ENCODE measurements at places on chromosomes 1 and 21.

DNA sequence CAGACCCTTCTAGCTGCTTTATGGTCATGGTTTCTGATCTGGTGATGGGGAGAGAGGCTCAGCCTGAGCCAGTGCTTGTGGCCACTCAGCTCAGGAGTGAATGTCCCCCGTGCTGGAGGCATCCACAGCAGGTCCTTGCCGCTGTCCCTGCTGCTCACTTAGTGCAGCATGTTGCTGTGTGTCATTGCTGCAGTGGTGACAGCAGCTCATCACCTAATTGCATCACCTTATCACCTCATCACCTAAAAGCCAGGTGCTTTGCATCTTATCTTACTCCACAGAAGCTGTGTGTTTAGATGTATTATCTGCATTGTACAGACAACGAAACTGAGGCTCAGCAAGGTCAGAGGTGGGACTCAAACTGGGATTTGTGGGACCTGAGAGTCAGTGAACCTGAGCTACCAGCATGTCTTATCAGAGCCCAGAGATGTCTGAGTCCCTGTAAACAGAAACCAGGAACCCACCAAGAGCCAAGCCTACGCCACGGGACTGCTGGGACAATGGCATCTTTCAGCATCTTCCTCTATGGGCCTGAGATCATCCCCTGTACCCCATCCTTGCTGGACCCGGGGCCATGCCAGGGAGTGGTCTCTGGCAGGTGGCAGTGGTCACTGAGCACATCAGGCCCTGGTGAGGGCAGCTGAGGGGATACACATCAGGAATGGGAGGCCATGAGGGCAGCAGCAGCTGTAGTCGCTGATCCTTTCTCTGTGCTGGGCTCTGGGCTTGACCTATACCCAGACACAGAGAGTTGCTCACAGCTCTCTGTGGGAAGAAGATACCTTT lies 6.5 kb downstream of the PODN start:
- H3K4me1 ChIP-seq: peaks cover under 1% of the 10 kb centered on the region
- no peak overlapping the region for H3K27ac ChIP-seq
- DNase-seq: no peak
- peaks cover 23% of the 10 kb centered on the region for H3K27me3 ChIP-seq
- no peak overlapping the region for H3K4me3 ChIP-seq
- no peaks in the 10 kb centered on the region for H3K36me3 ChIP-seq

- no peak for DNase-seq
- H3K4me3 ChIP-seq: no peak overlapping the region
- peaks cover 9% of the 10 kb centered on the region for H3K36me3 ChIP-seq
- H3K4me1 ChIP-seq: peaks cover 2% of the 10 kb centered on the region
Measured at GRCh38 chr1:243490748-243491686, 235.2 kb downstream of the SDCCAG8 start.

GRCh38 chr21:14877581-14878228 lies 187.1 kb downstream of the NRIP1 start:
- H3K36me3 ChIP-seq: peaks cover 4% of the 10 kb centered on the region
- no peak overlapping the region for H3K4me3 ChIP-seq
- peaks cover 67% of the 10 kb centered on the region for H3K4me1 ChIP-seq
- no peak for DNase-seq

GRCh38 chr1:14263671-14264070 lies 334.8 kb upstream of the KAZN start:
- no peak overlapping the region for H3K27ac ChIP-seq
- peaks cover 39% of the 10 kb centered on the region for H3K27me3 ChIP-seq
- DNase-seq: no peak
- peaks cover 8% of the 10 kb centered on the region for H3K4me1 ChIP-seq
- no peaks in the 10 kb centered on the region for H3K36me3 ChIP-seq

DNA sequence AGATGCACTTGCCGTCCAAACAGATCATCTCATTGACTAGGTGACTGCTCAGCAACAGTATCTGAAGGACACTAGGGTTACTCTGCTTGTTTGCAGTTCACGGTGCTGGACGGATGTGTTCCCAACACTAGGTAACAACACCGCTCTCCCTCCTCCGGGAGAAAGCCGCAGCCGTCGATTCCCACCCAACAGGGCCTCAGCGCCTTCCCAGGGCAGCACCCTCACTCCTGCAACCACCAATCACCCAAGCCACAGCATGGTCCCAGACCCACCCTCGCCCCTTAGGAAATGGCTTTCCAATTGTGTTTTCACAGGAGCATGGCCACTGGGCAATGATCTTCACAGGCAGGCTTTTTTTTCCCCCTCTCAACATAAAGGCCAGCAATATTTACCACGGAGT lies 779 bp downstream of the TLR5 start:
- no peak overlapping the region for H3K27ac ChIP-seq
- no peaks in the 10 kb centered on the region for H3K36me3 ChIP-seq
- peaks cover 26% of the 10 kb centered on the region for H3K4me1 ChIP-seq

- peaks cover 75% of the 10 kb centered on the region for H3K27me3 ChIP-seq
- H3K4me1 ChIP-seq: peaks cover 19% of the 10 kb centered on the region
- H3K27ac ChIP-seq: no peak overlapping the region
- DNase-seq: no peak
- no peaks in the 10 kb centered on the region for H3K36me3 ChIP-seq
- H3K4me3 ChIP-seq: no peak overlapping the region
Measured at GRCh38 chr1:214076708-214077065, 88.9 kb downstream of the PROX1 start.

DNA sequence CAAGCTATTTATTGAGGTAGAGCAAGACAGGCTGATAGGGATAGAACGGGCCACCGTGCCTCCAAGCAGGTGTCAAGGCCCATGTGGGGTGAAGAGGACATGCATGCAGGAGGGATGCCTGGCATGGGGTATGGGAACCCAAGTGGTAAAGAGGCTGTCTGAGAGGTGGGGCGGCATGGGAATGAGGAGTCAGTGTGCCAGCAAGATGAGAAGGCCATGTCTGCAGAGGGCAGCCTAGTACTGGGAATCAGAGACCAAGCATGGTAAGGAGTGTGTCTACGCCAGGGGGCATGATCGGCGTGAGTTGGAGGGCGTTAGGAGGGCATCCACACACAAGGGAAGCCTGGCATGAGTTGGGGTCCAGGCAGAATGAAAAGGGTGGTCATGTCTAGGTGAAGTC lies 303.7 kb upstream of the PLD5 start:
- no peak overlapping the region for H3K4me3 ChIP-seq
- H3K27ac ChIP-seq: no peak overlapping the region
- no peaks in the 10 kb centered on the region for H3K36me3 ChIP-seq
- H3K27me3 ChIP-seq: no peaks in the 10 kb centered on the region
- peaks cover 12% of the 10 kb centered on the region for H3K4me1 ChIP-seq

DNA sequence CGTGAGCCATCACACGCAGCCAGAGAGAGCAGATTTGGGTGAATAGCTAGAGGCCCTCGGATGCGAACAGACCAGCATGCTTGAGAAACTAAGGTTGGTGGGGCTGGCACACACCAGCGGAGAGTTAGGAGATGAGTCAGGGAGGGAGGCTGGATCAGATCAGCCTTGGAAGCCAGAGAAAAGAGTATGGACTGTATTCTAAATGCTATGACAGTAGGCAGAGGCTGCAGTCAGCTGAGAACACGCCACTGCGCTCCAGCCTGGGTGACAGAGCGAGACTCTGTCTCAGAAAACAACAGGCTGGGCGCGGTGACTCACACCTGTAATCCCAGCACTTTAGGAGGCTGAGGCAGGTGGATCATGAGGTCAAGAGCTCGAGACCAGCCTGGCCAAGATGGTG lies 4.0 kb upstream of the PLEKHM2 start:
- no peak overlapping the region for H3K27ac ChIP-seq
- DNase-seq: no peak
- no peak overlapping the region for H3K4me3 ChIP-seq
- peaks cover 2% of the 10 kb centered on the region for H3K36me3 ChIP-seq
- H3K4me1 ChIP-seq: peaks cover 15% of the 10 kb centered on the region

DNA sequence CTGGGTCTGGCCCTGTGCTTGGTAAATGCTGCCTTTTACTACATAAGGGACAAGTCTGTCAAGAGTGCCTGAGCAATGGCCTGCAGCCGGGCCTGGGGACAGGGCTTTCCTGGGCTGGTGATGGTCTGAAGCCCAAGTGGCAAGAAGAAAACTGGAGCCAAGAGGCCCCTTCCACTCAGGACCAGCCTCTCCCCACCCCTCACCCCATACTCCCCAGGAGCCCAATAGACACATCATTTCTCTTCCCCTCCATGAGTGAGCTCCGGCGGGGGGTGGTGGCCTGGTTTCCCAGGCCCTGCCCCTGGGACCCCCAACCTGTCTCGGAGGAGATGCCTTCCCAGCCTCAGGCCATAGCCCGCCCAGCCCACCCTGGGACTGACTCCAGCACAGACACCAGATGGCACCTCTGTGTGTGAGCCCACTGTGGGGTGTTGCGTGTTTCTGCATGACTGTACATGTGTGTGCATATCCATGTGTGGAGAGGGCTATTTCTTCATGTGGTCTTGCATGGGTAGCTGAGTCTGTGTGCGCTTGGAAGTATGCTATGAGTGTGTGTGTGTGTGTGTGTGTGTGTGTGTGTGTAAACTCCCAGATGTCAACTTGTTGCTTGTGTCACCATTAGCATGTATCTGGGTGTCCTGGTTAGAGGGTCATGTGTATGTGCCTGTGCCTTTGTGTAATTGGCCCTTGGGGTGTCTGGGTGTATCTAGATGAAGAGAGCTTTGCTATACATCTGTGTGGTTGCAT lies 14.3 kb upstream of the LRP8 start:
- DNase-seq: peak; percentile 25
- no peak overlapping the region for H3K4me3 ChIP-seq

DNA sequence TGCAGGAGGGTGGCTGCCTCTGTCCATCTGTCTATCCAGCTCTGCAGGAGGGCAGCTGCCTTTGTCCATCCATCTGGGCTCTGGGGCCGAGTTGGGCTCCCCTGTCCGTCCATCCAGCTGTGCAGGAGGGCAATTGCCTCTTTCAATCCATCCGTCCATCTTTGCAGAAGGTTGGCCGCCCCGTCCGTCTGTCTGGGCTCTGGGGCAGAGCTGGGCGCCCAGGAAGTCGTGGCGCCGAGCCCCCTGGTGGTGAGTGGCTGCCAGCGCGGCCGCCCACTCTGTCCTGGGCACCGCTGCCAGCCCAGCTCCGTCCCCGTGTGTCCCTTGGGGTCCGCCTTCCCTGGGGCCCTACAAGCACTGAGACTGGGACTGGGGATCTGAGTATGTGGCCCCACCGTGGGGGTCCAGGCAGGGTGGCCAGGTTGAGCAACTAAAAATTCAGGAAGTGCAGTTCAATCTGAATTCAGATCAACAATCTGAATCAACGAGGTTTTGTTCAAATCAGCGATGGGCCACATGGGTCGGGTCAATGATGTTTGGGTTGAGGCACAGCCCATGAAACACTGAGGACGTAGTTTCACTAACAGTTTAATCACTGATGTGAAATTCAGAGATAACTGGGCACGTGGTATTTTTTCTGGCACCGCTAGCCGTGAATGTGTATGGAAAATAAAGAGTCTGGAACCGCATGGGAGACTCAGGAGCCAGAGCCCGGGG lies 99.1 kb upstream of the ACTRT2 start:
- no peak overlapping the region for H3K4me3 ChIP-seq
- H3K27ac ChIP-seq: no peak overlapping the region
- no peak for DNase-seq
- peaks cover 2% of the 10 kb centered on the region for H3K36me3 ChIP-seq

DNA sequence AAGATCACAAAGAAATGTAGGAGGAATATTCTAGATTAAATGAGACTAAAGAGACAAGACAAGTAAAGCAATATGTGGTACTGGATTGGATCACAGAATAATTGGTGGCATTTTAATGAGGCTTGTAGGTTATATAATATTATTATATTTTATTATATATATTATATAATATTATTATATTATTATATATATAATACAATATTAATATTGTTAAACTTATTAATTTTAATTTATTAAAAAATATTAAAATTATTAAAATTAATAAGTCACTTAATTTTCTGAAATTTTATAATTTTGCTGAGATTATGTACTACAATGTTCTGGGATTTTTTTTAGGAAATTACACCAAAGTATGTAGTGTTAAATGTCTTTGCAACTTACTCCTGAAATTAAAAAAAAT lies 311.9 kb downstream of the COL11A1 start:
- H3K36me3 ChIP-seq: no peaks in the 10 kb centered on the region
- H3K27me3 ChIP-seq: no peaks in the 10 kb centered on the region
- peaks cover 2% of the 10 kb centered on the region for H3K4me1 ChIP-seq
- DNase-seq: no peak

DNA sequence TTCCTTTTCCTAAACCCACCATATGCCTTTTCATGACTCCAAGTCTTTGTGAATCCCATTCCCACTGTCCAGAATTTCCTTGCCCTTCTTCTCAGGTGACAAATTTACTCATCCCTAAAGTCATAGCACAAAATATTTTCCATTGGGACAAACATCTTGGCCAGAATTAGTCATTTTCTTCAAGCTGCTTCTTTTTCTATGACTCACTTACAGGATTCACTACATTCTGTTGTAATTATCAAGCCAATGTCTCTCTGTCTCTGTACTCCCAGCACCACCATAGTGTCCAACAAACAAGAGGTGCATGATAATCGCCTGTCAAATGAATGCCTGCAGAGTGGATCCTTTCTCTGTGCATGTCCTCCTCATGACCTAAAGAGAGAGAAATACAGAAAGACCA lies 37.8 kb downstream of the SGIP1 start:
- DNase-seq: no peak
- H3K36me3 ChIP-seq: no peaks in the 10 kb centered on the region
- no peak overlapping the region for H3K4me3 ChIP-seq
- H3K27ac ChIP-seq: no peak overlapping the region
- no peaks in the 10 kb centered on the region for H3K27me3 ChIP-seq
- peaks cover 24% of the 10 kb centered on the region for H3K4me1 ChIP-seq

GRCh38 chr1:229047840-229048620 lies 222.9 kb upstream of the RAB4A start:
- H3K4me3 ChIP-seq: no peak overlapping the region
- peaks cover 2% of the 10 kb centered on the region for H3K4me1 ChIP-seq
- no peaks in the 10 kb centered on the region for H3K27me3 ChIP-seq
- H3K27ac ChIP-seq: no peak overlapping the region
- DNase-seq: no peak
- peaks cover 5% of the 10 kb centered on the region for H3K36me3 ChIP-seq

DNA sequence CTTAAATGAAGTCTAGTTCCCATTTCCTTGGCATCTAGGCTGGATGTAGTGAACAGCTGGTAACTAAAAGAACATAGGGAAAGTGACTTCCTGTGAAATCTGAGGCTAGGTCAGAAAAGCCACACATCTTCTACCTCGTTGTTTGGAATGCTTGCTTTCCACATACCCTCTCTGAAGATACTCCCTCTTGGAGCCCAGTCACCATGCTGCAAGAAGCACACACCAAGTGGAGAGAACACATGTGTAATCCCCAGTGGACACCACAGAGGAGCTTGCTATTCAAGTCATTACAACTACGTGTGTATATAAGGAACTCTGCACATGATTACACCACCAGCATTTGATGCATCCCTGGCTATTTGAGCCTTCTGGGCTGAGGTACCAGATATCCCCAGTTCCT lies 125.9 kb downstream of the RGS21 start:
- H3K27me3 ChIP-seq: no peaks in the 10 kb centered on the region
- no peak overlapping the region for H3K27ac ChIP-seq
- DNase-seq: no peak
- peaks cover 6% of the 10 kb centered on the region for H3K4me1 ChIP-seq
- H3K4me3 ChIP-seq: no peak overlapping the region

DNA sequence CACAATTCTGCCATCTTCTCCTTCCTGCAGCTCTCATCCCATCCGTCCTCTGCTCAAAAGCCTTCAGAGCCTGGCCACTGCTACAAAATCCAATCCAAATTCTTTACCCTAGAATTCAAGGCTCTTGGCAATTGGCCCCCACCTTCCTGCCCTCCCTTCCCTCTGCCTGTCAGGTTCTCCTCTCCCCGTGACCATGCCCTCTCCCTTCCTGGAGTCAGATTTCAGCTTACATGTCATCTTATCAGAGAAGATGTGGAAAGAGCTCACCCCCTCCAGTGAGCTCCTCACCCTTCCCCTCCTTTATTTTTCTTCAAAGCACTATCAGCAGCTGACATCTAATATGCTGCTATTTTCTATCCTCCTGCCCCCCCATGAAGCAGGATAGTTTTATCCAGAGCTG lies 86.9 kb downstream of the GRIK3 start:
- no peaks in the 10 kb centered on the region for H3K36me3 ChIP-seq
- no peaks in the 10 kb centered on the region for H3K4me1 ChIP-seq
- H3K27ac ChIP-seq: no peak overlapping the region
- H3K27me3 ChIP-seq: peaks cover 47% of the 10 kb centered on the region
